ENCODE measurements at places on chromosomes 16 and 17.

DNA sequence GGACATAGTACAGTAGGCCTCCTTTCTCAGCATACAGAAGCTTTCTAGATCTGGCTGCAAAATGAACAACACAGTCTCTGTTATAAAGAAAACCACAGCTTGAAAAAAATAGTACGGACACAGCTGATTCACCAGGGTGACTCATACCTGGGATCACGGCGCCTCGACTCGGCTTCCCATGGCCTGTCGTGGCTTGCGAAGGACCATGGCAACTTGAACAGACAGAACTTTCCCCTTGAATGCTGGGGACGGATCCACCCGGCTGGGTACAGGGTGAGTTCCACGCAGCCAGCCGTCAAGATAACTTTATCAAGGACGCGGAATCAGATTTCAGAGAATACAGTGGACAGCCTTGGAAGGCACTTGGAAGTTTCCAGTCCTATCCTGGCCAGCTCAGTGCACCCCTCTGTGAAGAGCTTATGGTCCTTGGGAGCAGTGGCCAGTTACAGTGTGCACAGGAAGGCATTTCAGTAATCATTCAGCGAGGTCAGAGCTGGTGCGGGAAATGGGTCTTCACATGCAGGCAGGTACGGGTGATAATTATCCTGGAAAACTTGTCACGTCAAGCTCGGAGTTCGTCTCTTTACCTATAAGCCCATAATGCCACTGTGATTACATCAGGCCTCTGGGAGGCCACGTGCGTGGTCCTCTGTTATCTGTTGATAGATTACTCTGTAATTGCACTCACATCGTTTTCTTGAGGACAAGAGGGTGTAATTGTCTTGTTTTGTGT, 57.9 kb upstream of the MAF start:
- no peak for DNase-seq

DNA sequence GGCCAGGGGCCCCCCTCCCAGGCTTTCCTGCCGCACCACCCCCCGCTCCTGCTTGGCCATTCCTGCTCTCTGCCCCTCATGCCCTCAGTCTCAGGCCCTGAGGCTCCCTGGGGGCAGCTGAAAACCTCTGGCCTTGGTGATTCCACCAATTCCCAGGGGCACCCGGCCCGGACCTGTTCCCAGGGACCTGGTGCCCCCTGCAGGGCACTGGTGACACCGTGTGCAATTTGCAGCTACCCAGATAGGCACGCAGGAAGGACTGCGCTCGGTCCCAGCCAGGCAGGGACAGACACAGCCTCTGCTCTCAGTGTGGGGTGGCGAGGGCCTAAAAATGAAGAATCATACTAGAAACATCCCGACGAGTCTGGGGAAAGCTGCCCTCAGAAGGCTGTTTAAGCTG, 13.4 kb downstream of the WFDC1 start:
- no peak for DNase-seq

GRCh38 chr16:25018972-25019617, 3.9 kb upstream of the ARHGAP17 start:
- no peak for DNase-seq

GRCh38 chr16:82833378-82833993, 206.7 kb downstream of the CDH13 start:
- no peak for DNase-seq

DNA sequence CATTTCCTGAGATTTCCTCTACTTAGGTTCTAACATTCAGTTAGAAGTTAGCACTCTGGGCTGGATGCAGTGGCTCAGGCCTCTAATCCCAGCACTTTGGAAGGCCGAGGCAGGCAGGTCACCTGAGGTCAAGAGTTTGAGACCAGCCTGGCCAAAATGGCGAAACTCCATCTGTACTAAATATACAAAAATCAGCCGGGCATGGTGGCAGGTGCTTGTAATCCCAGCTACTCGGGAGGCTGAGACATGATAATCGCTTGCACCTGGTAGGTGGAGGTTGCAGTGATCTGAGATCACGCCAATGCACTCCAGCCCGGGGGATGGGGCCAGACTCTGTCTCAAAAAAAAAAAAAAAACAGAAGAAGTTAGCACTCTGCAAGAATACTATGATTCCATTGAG, 1430.9 kb downstream of the CDH11 start:
- DNase-seq: no peak

DNA sequence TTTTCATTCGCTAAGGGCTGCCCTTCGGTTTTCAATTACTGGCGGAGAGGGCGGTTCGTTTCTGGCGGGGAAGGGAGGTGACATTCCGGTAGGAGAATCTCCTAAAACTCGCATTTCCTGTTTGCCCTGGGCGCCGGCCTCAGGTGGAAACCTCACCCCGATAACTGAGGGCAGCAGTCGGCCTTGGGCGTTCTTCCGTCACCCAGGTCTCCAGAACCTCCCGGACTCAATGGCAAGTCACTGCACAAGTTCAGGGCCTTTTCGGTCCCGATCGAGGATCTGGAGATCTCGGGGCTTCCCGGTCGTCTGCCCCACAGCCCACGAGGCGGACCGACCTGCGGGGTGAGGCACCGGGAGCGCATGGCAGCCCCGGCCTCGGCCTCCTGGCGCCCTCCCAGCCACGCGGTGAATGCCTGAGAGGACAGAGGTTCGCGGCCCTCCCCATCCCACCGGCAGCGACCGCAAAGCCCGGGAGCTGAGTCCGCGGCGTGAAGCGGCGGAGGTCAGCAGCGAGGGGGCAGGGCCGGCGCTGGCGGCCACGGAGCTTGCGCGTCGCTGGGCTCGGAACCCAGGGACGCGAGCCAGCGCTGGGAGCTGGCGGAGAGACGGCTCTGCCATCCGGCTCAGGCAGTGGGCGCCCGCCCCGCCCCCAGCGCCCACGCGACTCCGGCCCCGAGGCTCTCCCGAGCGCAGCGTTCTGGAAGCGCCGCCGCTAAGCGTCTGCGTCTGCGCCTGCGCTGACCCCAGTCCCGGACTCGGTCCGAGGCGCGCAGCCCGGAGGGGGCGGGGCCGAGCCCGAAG, 58.4 kb downstream of the SRL start:
- peak; percentile 97 for DNase-seq

GRCh38 chr17:37608351-37609169, 658 bp downstream of the SYNRG start:
- no peak for DNase-seq

DNA sequence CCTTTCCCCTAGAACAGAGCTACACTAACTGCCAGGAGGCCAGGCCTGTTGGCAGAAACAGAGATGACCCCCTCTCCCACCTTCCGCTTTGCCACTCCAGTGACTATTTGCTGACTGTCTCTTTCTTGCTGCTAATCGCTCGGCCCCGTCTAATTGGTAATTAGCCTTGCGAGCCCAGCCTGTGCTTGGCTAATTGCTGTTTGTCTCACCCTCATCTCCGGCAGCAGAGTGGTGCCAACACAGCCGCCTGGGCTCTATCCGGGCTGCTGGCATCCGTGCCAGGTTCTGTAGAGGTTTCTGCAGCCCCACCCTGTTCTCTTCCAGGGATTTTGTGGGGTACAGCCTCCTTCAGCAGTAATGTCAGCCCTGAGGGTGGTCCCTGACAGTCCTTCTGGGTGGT, 27.4 kb upstream of the PHB1 start:
- DNase-seq: no peak

DNA sequence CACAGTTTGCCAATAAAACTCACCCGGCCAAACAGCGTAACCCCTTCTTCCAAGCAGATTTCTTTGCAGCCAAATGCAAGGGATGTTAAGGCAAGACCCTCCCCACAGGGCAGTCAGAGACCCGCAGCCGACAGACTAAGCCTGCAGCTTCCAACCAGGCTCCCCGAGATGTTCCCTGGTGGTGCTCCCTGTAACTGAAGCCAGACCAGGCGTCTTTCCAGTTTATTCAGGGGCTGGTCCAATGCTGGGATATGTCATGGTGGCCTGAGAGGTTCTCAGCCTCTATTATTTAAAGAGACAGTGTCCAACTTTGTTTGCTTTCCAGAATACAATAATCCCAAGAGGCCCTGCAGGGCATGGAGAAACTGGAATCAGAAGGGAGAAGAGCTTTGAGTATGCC, at the start of gene PMP22:
TSS of gene PMP22 (minus strand) at position 196 of the 400 bp plus-strand sequence. CDS start 4,599 bp downstream, outside the sequence.
- no peak for DNase-seq

- DNase-seq: no peak
These were observed 93.9 kb upstream of the CORO6 start for GRCh38 chr17:29716566-29716965.

DNA sequence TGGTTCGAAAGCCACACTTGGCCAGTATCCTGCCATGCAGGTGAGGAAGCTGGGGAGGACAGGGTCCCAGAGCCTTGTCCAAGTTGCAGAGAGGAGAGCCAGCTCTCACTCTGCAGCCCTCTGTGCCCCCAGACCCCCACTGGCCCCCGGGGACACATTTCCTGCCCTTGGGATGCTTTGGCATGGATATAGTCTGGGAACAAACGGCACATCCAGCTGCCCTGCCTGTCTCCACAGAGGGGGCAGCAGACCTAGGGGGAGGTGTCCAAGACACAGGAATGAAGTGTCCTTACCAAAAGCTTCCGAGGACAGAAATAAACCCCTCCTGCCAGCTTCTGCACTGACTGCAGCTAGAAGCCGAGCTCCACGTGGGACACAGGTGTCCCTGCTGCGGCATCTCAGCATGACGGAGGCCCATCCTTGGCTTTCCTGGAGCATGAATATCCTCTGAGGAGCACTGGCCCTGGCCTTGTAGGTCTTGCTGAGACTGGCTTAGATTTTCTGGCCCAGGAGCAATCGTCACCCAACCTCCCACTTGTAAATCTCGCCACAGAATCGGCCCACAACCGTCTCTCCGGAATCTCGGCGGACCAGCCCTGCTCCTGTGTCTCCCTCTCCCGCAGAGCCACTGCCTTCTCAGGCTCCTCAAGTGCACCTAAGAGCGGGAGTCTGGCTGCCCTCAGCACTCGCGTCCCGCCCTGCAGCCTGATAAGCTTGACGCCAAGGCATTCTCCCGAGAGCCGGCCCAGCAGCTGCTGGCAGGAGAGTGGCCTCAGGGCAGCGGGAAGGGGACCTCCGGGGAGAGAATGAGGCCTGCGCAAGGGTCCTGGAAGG, 1.1 kb upstream of the CAPN15 start:
- no peak for DNase-seq

DNA sequence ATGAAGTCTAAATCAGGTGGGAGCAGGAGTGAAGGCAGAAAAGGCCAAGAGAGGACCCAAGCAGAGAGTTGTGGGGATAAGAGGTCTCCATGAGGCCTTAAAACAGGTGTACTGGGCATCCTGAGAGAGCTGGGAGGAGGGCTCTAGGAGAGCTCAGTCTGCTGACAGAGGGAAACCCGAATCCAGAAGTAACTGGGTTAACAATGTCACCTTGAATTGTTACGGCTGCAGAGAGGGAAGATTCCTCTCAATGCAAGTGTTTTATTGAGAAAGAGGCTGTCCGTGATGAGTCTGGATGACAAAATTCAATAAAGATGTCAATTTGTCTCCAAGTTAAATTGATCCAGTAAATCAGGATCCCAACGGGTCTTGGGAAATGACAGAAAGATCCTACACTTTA, 8.3 kb downstream of the DHRS7C start:
- DNase-seq: no peak

DNA sequence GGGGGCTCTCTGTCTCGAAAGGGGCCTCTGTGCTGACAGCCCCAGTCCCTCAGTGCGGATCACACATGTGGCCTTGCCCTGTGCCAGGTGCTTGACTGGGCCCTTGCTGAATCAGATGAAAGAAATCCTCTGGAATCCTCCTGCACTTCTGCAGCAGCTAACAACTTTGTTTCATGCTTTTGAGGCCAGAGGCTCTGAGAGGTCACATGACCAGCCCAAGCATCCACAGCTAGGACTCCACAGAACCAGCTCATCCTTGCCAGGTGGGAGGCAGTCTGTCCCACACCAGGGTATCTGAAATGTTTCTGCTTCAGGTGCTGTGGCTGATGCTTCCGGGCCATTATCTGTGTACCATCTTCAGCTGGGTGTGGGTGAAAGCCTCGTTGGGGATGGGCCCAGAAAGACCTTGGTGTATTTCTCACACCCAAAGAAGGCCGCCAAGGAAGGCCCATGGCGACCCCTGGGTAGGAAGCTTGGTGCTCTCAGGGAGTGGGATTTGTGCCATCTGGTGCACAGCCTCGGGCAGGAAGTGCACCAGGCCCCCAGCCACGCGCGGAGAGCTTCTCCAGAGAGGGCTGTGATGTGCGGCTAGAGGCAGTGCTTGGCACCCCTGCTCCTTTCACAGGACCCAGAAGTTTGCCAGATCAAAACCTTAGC, 143.8 kb downstream of the CLEC16A start:
- peak; percentile 52 for DNase-seq

- DNase-seq: no peak
These were observed 478.2 kb downstream of the WWOX start for GRCh38 chr16:78577630-78578029.
